Mesothelial cell of epicardium (in vitro differentiated cells): ENCODE measurements at places on chromosomes 3 and 15.

- DNase-seq, result no peak
- H3K27me3 ChIP-seq, result peaks cover 28% of the 10 kb centered on the region
- peak overlapping the region; percentile 61 for H3K4me3 ChIP-seq
- H3K27ac ChIP-seq, result no peak overlapping the region
- H3K36me3 ChIP-seq, result no peaks in the 10 kb centered on the region
These were observed 32.6 kb upstream of the RAB6B start for GRCh38 chr3:133928136-133928893.

- peak within 1 kb of the TSS; percentile 21 for H3K27ac ChIP-seq
- H3K27me3 ChIP-seq, result peaks cover 29% of the 10 kb centered on the region
- H3K4me3 ChIP-seq, result peak within 1 kb of the TSS; percentile 66
- H3K36me3 ChIP-seq, result no peaks in the 10 kb centered on the region
- no peak for DNase-seq
These were observed at the start of gene PLCD1 for GRCh38 chr3:38029400-38030125. TSS of gene PLCD1 (minus strand) at chr3:38029642. CDS start at chr3:38029539, 103 bp downstream.

DNA sequence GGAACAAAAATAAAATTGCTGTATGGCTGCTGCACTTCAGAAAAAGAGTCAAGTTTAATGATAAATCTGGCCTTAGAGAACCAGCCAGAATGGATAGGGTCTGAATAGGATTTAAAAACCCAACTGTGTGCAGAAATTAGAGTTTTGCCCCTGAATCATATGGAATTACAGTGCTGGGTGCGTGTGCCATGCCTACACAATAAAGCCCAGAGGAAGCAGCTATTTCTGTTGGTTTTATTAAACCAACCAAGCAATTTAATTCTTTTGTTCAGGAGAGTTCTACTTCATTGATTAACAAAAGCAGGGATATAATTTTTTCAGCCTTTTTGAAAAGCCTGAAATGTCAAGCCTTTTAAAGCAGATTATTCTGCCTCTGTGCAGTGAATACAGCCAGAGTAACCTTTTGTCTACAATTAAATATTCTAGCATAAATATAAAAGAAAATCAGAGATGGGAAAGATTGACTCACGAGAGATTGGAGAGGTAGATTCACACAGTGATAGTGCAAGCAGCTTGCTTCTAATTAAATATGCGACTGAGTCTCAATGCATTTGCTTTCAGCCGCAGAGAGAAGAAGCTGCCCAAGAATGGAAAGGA is 66.7 kb upstream of the DNAJC19 start:
- H3K36me3 ChIP-seq, result no peaks in the 10 kb centered on the region
- DNase-seq, result no peak
- H3K4me3 ChIP-seq, result no peak overlapping the region
- H3K4me1 ChIP-seq, result peaks cover 5% of the 10 kb centered on the region
- H3K27me3 ChIP-seq, result no peaks in the 10 kb centered on the region
- no peak overlapping the region for H3K27ac ChIP-seq

- no peak overlapping the region for H3K4me3 ChIP-seq
- H3K4me1 ChIP-seq, result no peaks in the 10 kb centered on the region
- H3K27ac ChIP-seq, result no peak overlapping the region
- no peak for DNase-seq
These were observed 549.4 kb downstream of the OCA2 start for GRCh38 chr15:27549746-27550145.

- H3K27ac ChIP-seq, result peak overlapping the region; percentile 68
- DNase-seq, result no peak
- H3K4me1 ChIP-seq, result peaks cover 9% of the 10 kb centered on the region
- H3K27me3 ChIP-seq, result no peaks in the 10 kb centered on the region
These were observed 9.4 kb downstream of the TGFBR2 start for GRCh38 chr3:30615615-30616346.
